Stimulated activated CD8-positive, alpha-beta memory T cell treated with anti-CD3 and anti-CD28 coated beads, Interleukin-7, amount 100 ng/mL, for 1 hour (primary cell): ENCODE measurements at places on chromosomes 2 and 18.

GRCh38 chr18:59278793-59279192 lies 5.5 kb upstream of the RAX start:
- no peak for DNase-seq

DNA sequence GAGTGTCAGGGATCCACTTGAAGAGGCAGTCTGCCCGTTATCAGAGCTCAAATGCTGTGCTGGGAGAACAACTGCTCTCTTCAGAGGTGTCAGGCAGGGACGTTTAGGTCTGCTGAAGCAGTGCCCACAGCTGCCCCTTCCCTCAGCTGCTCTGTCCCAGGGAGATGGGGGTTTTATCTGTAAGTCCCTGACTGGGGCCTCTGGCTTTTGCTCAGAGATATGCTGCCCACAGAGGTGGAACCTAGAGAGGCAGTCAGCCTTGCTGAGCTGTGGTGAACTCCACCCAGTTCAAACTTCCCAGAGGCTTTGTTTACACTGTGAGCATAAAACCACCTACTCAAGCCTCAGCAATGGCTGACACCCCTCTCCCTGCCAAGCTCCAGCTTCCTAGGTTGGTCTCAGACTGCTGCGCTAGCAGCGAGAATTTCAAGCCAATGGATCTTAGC lies 38.1 kb downstream of the PLEK start:
- no peak for DNase-seq

DNA sequence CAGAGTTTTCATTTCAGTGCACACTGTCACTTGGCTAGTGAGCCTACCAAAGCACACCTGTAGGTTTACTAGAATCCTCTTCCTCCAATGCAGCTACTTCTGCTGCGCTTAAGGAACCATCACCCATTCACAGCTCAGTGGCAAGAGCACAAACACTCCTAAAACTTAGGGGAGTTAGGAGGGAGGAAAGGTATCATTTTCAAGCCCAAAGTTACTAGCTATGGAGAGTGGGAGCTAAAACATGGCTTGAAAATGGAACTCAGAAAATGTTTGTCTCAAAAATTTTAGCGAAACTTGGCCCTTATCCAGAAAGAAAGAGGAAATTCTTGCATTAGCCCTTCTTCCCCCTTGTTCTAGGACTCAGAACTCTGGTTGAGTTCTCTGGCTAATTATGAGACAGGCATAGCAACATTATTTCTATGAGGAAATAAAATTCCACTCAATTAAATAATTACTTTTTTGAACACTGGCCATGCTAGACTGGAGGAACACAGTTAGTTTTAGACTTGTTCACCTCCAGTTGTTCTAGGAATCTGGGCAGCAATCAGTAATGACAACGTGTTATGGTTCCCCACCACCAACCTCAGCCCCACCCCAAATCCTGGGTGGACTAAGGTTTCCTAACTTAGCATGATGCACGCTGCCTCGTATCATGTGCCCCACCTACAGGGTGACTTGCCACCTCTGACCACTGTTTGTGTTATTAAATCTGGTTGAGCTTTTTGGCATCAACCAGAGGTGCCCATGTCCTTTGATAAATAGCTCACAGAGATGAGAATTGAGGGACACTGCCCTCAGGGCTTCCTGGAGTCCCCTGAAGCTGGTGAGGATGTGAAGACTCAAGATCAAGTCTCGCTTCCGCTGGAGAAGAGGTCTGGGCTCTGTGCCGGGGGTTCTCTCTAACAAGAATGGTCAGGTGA lies 32.8 kb downstream of the LPIN2 start:
- no peak for DNase-seq

DNA sequence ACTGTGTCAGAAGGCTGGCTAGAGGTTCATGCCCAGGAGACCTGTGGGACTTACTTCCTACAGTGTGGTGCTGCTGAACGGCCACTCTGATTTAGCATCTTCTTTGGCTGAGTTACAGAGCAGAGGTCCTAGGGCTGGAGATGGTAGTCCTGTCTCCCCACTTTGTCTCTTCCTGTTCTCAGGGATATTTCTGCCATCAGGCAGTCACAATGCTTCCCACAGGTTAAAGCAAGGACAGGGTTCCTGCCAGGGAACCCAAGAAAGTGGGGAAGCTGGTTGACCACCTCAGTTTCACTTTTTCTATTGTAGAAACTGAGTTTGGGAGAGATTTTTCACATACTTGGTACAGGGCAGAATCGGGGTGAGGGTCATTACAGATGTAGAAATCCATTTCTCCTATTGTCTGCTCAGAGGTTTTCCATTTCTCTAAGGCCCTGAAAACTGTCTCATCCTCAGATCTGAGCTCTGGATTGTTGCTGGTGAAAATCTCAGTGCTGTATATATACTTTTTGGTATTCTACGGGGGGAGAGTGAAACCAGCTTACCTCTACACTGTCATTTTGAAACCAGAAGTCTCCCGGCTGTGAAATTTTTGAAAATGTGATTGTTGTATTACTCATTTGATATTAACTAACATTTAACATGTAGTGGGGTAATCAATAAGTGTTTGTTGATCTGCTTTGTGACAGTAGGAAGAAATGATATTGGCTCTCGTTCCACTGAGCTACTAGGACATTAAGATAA lies 37.0 kb upstream of the MEP1B start:
- DNase-seq = no peak

DNA sequence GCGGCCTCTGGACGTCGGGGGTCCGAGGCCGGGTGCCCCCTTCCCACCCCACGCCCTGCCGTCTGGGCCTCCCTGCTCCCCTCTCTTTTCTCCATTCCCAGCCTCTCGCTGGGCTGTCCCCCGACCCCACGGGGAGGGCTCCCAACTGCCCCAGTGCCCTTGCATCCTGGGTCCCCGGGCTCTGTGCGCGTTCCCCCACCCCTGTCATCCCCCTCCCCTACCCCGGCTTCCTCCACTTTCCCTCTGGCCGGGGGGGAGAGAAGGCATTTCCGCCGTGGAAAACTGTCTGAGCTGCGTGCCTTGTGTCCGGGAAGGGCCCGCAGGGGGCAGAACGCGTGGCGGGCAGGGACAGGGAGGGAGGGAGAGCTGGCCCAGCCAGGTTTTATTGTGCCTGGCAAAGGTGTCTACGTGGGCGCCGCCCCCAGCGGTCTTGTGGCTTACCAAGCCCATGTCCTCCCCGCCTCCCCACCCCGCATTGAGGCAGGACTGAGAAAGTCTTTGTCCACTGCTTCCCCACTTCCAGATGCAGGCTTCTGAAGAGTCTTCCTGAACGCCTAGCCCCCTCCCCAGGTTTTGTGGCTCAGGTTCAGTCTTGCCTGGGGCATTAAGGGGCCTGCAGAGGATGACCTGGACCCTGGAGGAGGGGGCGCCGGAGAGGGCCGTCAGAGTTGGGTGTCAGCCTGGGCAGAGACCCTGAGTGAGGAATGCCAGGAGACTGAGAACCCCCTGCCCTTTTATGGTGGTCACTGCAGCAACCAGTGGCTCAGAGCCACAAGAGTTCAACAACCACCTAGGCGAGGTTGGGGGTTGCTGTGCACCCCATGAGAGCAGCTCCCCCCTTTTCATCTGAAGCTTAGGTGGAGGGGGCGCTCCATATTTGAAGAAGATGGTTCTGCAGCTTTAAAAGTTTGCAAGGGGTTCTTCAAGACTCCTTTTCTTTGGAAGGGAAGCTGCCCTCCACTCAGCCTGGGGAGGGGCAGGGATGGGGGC lies 1.3 kb downstream of the ITM2C start:
- no peak for DNase-seq

DNA sequence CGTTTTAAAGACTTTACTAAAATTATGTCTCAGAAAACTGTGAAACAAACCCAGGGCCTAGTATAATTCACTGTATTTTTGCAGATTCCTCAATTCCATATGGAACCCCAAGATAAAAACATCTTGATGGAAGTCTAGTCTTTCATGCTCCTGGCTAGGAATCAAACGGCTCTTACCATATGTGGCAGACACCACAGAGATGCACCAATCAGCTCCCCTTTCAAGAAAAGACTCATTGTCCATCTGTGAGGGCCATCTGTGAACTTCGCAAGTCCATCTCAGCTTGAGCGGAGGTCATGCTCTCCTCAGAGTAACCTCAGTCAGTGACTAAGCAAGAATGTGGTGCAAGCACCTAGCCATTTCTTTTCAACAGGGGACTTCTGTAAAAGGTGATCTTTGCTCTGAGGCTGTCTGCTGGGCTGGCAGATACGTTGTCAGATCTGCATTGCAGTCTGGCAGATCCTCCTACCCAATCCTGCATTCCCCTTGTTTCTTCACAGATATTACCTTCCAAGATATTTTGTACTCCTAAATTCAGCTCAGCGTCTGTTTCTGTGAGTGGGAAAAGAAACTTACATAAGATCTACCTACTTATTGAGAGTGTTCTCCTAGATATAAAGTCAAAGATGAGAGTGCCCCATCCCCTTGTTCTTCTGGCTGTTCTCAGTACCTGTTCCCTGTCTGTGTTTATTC lies 419.3 kb downstream of the SPAG16 start:
- DNase-seq = no peak

GRCh38 chr2:127048969-127049897 lies 57.7 kb downstream of the BIN1 start:
- DNase-seq = no peak

DNA sequence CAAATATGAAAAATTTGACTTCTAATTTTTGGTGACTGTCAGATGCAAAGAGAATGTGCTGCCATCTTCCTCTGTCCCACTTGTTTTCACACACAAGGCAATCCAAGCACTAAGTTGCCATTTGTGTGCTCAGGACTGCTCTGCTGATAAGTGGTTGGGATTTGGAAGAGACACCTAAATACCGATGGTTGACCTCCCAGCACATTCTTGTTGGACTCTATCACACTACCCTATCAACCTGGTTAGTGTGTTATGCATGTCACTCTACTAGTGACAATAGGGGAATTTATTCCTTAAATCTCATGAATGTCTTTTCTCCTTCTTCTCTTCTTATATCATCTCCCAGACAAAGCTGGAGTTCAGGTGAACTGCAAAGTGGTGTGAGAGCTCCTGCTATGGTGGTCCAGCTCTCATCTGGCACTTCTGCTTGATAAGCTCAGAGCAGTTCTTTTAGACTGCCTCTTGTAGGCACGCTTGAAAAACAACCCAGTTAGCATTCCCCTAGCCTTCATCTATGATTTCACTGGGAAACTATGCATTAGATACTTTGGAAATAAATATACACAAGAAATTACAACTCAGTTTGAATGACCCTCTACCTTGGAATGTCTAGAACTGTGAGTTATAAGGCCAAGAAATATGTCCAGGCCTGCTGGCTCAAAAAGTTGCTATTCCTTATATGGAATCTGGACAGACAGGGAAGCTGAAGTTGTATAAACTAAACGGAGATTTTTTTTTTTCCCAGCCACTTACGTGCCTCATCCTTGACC lies 404.8 kb downstream of the MEIS1 start:
- DNase-seq = no peak

- DNase-seq = no peak
Measured at GRCh38 chr18:31612124-31612523, 20.4 kb downstream of the TTR start.

GRCh38 chr18:58255701-58256311 lies 211.8 kb downstream of the NEDD4L start:
- no peak for DNase-seq
